ENCODE measurements at places on chromosomes 4 and X. TPM values are rescaled to one million over a fixed set of nuclear protein-coding genes. Genes with fewer than 3 reads are reported as not detected.

AMBN gene
- not detected for polyA plus RNA-seq

PLAC8 gene
- 2.1 TPM for polyA plus RNA-seq

GRCh38 chr4:113113151-113113550, 63.7 kb downstream of the ANK2 start:
- no peak for DNase-seq

DNA sequence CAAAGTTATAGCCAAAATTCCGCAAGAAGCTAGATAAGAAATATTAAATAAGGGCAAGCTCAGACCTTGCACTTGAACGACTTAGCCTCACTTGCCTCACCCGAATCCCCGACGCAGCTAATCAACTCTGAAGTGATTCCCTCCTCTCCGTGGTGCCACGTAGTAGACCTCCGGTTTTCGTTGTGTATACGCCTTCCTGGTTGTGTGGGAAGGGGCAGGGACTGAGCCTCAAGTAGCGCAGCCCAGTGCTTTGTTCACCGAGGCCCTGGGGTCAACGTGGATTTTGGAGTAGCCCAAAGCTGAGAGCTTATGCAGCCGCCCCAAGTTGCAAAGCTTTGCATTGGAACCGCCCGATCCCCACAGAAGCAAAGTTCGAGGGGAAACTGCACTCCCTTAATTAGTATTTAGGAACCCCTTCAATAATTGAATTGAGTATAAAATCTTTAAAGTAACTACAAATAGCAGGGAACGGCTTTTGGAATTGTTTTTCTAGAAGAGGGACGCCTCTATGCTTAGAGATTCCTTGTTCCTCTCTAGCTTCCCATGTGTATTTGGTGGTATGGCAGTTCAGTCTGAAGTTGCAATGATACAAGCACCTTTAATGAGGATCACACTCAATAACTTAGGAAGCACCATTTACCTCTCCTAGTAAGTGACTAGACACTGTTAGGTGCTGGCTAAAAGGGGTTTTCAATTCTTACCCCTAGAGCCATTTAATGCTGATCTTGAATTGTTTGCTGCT, 55.7 kb downstream of the LINC00632 start:
- DNase-seq = peak; percentile 37

DNA sequence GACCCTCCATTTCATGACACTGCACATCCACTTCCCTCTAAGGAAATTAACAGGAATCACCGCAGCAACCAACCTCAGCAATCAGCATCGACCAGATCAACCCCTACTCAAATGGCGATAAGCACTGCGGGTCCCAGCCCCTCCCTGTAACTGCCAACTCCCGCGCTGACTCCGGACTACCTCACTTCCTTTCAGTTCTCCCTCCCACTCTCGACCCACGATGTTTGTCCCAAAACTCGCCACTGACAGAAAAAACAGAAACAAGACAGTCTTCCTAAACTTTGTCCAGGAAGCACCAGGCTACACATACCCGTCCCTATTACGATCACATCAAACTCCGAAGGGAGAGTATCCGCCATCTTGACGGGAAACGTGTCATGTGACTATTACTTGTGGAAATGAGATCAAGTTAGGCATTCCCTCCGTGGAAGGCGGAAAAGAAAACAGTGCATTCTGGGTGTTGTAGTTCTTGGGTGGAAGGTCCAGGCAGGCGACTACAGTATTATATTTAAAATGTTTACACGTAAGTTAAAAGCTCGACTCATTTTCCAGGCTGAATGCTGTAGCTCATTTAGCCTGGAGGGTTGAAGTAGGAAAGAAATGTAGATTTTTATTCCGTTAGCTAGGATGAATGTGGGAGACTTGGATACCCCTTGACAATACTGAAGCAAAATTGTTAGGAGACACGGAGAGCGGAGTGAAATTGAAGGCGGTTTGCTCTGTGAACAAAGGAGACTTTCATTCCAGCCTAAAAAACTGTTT, at the start of gene CHM:
TSS of gene CHM (minus strand) at position 385 of the 762 bp plus-strand sequence. CDS start at position 359, 26 bp downstream.
- peak; percentile 94 for DNase-seq

DNA sequence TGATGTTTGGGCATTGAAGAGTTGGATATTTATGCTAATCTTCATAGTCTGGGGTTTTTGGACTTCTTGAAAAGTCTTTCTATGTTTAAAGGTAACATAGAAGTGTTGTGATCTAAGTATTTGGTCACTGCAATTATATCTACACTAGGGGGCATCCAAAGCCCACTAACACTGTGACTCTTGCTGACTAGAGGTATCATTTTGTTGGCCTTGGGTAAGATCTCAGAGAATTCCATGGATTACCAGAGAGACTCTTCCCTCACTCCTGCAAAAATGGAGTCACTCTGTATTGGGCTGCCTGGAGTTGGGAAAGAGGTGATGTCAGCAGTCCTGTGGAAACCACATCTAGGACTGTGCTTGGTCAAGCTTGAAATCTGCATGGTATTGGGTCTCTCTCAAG, 1077.6 kb downstream of the FAM133A start:
- no peak for DNase-seq

DNA sequence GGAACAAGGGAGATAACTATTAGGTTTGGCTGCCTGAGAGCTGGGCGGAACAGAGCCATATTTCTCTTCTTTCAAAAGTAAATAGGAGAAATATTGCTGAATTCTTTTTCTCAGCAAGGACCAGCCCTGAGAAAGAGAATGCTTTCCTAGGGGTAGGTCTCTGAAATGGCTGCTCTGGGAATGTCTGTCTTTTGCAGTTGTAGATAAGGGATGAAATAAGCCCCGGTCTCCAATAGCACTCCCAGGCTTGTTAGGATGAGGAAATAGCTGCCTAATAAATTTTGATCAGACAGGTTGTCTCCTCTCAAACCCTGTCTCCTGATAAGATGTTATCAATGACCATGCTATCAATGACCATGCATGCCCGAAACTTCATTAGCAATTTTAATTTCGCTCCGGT, 207.8 kb upstream of the KIT start:
- DNase-seq = no peak

- DNase-seq = no peak
These were observed 9.1 kb upstream of the GTPBP6 start for GRCh38 chrX:327660-328126.

GRCh38 chr4:8252301-8253173, 17.0 kb upstream of the HTRA3 start:
- no peak for DNase-seq

DNA sequence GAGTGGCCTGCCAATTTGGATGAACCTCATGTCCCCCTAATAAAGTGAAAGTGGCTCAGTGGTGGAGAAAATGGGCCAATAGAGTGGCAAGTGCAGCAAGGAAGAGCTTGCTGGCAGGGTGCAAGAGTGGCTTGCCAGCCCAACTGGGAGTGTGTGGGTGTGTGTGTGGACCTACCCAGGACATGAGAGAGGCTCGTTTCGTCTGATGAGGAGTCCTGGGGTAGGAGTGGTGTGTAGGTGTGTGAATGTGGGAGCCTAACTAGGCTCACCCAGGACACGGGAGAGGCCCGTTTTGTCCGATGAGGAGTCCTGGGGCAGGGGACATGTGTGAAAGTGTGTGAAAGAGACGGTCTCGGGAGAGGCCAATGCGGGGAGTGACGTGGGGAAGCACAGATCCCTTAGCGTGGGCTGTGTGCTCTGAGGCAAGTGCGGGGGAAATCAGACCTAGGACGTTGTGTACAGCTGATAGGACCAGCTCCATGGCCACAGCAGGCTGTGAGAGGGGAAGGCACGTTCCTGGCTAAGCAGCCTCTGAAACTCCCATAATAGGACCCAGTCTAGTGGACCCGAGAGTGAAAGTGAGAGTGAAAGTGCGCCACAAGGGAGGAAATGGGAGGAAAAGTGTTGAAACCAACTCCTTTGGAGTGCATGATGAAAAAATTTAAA, 5.3 kb downstream of the GAGE10 start:
- no peak for DNase-seq

- no peak for DNase-seq
These were observed 84.3 kb upstream of the HPRT1 start for GRCh38 chrX:134375691-134376090.

- DNase-seq = peak; percentile 43
These were observed 21.8 kb downstream of the CMC4 start for GRCh38 chrX:155048977-155049619.

- DNase-seq = no peak
These were observed 30.4 kb upstream of the APELA start for GRCh38 chr4:164846566-164846965.
